Thyroid gland (tissue), 4 donors: ENCODE measurements at places on chromosomes 1 and 21. TPM values are rescaled to one million over a fixed set of nuclear protein-coding genes. Genes with fewer than 3 reads are reported as not detected.

- no peaks in the 10 kb centered on the region for H3K27me3 ChIP-seq
- H3K36me3 ChIP-seq = no peaks in the 10 kb centered on the region
- no peaks in the 10 kb centered on the region for H3K4me1 ChIP-seq
- H3K27ac ChIP-seq = no peak overlapping the region
- DNase-seq = no peak
These were observed 325.9 kb downstream of the RPS6KC1 start for GRCh38 chr1:213376862-213377372.

DNA sequence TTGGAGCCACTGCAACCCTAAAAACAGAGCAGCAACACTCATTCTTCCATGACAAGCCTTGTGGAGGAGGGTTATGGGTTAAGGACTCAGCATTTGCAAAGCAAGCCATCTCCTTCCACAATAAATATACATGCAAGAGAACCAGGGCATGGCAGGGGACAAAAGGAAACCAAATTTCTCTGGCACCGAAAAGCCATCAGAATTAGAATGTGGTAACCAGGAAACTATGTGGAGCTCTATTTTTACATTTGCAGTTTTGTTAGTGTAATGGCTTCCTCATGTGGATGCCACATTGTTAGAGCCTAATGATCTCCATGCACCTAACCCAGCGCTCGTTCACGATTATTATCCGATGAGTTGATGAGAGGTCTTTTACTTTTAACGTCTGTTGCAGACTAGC lies 91.7 kb downstream of the NAV1 start:
- no peak overlapping the region for H3K27ac ChIP-seq
- H3K4me3 ChIP-seq = no peak overlapping the region
- H3K27me3 ChIP-seq = no peaks in the 10 kb centered on the region
- DNase-seq = no peak
- H3K36me3 ChIP-seq = no peaks in the 10 kb centered on the region

PTPN22 gene
- 0.89 TPM for total RNA-seq

DNA sequence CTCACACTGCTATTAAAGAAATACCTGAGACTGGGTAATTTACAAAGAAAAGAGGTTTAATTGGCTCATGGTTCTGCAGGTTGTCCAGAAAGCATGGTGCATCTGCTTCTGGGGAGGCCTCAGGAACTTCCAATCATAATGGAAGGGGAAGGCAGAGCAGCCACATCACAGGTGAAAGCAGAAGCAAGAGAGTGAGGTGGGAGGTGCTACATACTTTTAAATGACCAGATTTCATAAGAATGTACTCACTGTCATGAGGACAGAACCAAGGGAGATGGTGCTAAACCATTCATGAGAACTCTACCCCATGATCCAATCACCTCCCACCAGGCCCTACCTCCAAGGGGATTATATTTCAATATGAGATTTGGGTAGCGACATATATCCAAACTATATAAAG lies 55.7 kb downstream of the MRPL39 start:
- DNase-seq = no peak
- no peaks in the 10 kb centered on the region for H3K4me1 ChIP-seq
- H3K36me3 ChIP-seq = no peaks in the 10 kb centered on the region

DNA sequence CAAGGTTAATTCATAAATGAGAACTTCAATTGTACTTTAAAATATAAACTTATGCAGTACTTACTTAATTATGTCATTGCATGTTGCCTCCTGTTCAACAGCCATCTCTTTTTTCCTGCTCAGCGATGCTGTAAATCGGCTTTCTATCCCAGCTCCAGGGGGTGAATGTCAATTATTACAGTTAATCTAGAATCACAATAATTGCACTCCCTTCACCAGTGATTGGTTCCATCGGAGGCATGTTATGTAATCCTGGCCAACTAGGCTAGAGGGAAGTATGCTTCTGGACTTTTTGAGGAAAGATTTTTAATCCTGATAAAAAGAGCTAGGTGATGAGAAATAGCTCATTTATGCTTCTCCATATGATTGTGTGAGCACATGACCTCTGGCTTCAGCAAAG lies 53.8 kb upstream of the SGIP1 start:
- H3K4me3 ChIP-seq = no peak overlapping the region
- H3K4me1 ChIP-seq = no peaks in the 10 kb centered on the region
- H3K27ac ChIP-seq = no peak overlapping the region
- DNase-seq = no peak
- no peaks in the 10 kb centered on the region for H3K36me3 ChIP-seq
- H3K27me3 ChIP-seq = no peaks in the 10 kb centered on the region

DNASE2B gene
- not detected for total RNA-seq

- H3K4me3 ChIP-seq = no peak overlapping the region
- H3K27me3 ChIP-seq = no peaks in the 10 kb centered on the region
- DNase-seq = no peak
- H3K36me3 ChIP-seq = no peaks in the 10 kb centered on the region
These were observed 10.0 kb upstream of the LEFTY2 start for GRCh38 chr1:225950905-225951497.

DNA sequence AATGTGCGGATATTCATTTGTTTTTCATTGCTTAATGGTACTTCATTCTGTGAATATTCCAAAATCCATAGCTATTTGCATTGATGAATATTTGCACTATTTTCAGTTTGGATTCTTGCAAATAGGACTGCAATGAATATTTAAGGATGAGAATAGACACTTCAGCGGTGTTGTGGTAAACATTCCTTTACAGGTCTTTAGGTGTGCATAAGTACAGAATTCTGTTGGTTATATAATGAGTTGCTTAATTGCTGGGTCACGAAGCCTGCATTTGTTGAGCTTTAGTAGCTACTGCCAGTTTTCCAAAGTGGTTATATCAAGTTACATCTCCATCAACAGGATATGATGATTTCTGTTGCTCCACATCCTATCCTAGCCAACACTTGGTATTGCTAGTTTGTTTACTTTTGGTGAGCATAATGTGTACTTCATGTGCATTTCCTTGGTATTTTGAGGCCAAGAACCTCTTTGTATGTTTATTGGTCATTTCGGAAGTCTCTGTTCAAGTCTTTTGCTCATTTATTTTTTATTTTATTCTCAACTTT lies 64.2 kb upstream of the CYYR1 start:
- H3K36me3 ChIP-seq = no peaks in the 10 kb centered on the region
- no peak overlapping the region for H3K27ac ChIP-seq
- H3K4me1 ChIP-seq = no peaks in the 10 kb centered on the region
- DNase-seq = no peak

DNA sequence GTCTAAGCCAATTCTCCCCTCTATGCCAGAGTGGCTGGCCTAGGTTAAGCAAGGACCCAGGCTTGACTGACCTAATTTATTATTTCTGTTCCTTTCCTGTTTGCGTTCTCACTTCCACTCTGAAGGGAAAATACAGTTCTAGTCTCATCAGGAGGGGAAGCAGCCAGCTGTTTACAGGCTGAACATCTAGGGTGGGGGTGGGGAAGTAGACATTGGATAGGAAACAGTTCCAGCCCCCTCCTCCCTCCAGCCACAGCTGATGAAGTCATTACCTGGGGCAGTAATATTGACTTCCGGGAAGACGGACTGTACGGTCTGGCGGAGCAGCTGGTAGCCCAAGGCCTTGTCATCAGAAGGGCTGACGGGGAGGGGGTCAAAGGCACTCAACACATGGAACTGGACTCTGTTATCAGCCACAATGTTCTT lies 17.6 kb downstream of the PM20D1 start:
- H3K36me3 ChIP-seq = no peaks in the 10 kb centered on the region
- no peak overlapping the region for H3K4me3 ChIP-seq
- DNase-seq = no peak
- H3K27ac ChIP-seq = no peak overlapping the region
- H3K4me1 ChIP-seq = no peaks in the 10 kb centered on the region

ENTREP3 gene
- 8.3 TPM for total RNA-seq

GRCh38 chr1:208187499-208188041 lies 56.6 kb downstream of the PLXNA2 start:
- H3K27ac ChIP-seq = no peak overlapping the region
- H3K4me3 ChIP-seq = no peak overlapping the region
- H3K36me3 ChIP-seq = no peaks in the 10 kb centered on the region
- H3K4me1 ChIP-seq = peaks cover 22% of the 10 kb centered on the region
- no peak for DNase-seq

DNA sequence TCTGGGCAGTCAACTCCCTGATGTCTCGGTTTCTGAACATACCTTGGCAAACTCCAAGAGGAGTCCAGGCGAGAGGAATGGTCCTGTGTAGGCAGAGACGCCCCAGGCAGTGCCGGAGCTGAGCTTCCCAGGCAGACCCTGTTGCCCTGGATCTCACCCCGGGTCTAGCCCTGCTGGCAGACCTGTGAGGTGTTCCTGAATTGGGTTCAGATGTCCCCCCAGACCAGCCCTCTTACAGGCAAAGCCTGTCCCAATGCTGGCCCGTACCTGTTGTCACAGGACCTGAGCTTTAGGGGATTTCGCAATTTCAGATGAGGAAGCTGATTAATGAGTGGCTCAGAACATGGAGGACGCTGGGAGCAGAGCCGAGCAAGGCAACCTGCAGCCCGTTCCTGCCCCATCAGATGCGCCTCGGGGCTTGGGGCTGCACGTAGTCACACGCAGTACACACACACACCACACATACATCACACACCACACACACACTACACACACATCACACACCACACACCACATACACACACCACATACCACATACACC lies 38.5 kb upstream of the PDE9A start:
- no peaks in the 10 kb centered on the region for H3K4me1 ChIP-seq
- DNase-seq = peak; percentile 18
- H3K27ac ChIP-seq = no peak overlapping the region
- no peaks in the 10 kb centered on the region for H3K27me3 ChIP-seq
- H3K36me3 ChIP-seq = no peaks in the 10 kb centered on the region

DNA sequence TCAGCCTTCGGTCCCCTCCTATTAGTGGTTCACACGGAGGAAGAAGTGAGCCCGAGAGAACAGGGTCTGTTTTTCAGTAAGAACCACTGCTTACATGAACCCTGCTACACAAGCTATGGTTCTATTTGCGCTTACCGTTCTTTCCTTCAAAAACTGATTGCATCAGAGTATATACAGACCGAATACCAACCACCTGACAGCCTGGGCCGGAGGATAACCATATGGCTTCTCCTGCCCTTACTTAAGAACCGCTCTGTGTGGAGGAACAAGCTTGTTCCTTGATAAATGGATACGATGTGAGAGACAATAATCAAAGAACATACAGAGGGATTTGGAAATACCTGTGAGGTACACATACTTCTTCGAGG lies 1.1 kb upstream of the KCNT2 start:
- no peak for DNase-seq
- H3K27ac ChIP-seq = no peak overlapping the region
- no peaks in the 10 kb centered on the region for H3K27me3 ChIP-seq
- H3K36me3 ChIP-seq = no peaks in the 10 kb centered on the region

GRCh38 chr1:97489834-97490233 lies 431.0 kb downstream of the DPYD start:
- DNase-seq = no peak
- no peaks in the 10 kb centered on the region for H3K4me1 ChIP-seq
- H3K27me3 ChIP-seq = no peaks in the 10 kb centered on the region
- no peaks in the 10 kb centered on the region for H3K36me3 ChIP-seq
- H3K4me3 ChIP-seq = no peak overlapping the region

DNA sequence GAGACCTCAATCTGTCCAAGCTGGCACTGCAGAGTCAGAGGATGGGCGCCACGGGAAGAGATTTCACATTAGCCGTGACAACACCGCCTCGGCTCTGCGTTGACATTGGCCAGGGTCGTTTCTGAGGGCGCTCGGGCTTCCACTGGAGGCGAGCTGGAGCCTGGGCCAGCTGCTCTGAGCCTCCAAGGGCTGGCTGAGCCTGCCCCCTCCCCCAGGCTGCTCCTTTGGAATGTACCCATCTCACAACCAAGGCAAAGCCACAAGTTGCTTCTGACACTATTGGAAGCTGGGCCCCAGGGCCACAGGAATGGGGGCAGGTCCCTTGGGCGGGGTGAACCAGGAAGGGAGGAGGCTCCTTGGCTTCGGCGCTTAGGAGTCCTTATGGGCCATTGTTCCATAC lies 12.7 kb downstream of the GPR3 start:
- H3K36me3 ChIP-seq = peaks cover 16% of the 10 kb centered on the region
- no peaks in the 10 kb centered on the region for H3K27me3 ChIP-seq
- peak overlapping the region; percentile 69 for H3K27ac ChIP-seq
- no peak overlapping the region for H3K4me3 ChIP-seq
- no peak for DNase-seq
- peaks cover 49% of the 10 kb centered on the region for H3K4me1 ChIP-seq

GRCh38 chr21:34553151-34553952 lies 41.3 kb upstream of the KCNE1 start:
- H3K4me1 ChIP-seq = peaks cover 4% of the 10 kb centered on the region
- H3K27ac ChIP-seq = no peak overlapping the region
- DNase-seq = no peak
- no peak overlapping the region for H3K4me3 ChIP-seq
- H3K36me3 ChIP-seq = no peaks in the 10 kb centered on the region
- H3K27me3 ChIP-seq = no peaks in the 10 kb centered on the region

GRCh38 chr1:108850929-108851328 lies 6.0 kb downstream of the AKNAD1 start:
- no peaks in the 10 kb centered on the region for H3K27me3 ChIP-seq
- H3K27ac ChIP-seq = no peak overlapping the region
- no peak for DNase-seq
- H3K36me3 ChIP-seq = no peaks in the 10 kb centered on the region
- H3K4me3 ChIP-seq = no peak overlapping the region

KRTAP7-1 gene
- not detected for total RNA-seq

DNA sequence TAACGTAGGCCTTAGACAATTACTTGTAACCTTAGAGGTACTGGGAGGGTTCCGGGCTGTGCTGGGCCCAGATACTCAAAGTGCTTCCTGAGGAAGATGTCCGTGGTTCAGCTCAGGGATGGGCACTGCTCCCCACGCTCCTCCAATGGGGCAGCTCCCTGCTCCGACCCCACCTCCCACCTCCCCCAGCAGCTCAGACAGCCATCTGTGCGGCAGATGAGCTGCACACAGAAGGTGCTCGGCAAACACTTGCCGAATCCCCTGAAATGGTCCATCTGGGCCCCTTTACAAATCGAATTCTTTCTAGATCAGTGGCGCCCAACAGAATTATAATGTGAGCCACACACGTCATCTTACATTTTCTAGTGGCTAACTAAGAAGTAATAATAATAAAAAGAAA lies 242.4 kb upstream of the RAB4A start:
- no peak overlapping the region for H3K4me3 ChIP-seq
- H3K27ac ChIP-seq = no peak overlapping the region
- no peaks in the 10 kb centered on the region for H3K27me3 ChIP-seq
- DNase-seq = no peak
- peaks cover 22% of the 10 kb centered on the region for H3K4me1 ChIP-seq

DNA sequence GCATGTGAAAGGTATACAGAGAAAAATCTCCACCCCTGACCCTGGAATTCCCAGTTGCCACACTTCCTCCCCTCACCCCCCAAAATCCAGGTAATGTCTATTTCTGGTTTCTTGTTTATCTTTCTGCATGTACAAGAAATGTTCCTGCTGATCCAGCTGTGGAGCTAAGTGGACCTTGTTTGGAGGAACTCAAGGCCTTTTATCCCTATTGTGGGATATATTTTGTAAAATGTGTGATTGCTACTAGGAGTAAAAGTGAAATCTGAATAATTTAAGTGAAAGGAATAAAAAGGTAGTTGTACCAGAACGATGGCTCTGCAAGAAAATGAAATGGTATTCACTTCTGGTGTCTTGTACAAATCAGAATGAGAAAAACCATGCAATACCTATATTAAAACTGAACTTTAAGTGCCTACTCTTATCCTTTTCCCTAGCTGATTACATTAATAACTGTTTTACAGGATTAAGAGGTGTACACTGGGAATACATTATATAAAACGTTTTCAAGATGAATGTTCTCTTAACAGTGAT lies 3.0 kb downstream of the SPEN start:
- no peaks in the 10 kb centered on the region for H3K36me3 ChIP-seq
- peaks cover 44% of the 10 kb centered on the region for H3K4me1 ChIP-seq
- H3K27me3 ChIP-seq = no peaks in the 10 kb centered on the region

- H3K27ac ChIP-seq = no peak overlapping the region
- H3K27me3 ChIP-seq = no peaks in the 10 kb centered on the region
- H3K4me1 ChIP-seq = no peaks in the 10 kb centered on the region
These were observed 25.3 kb downstream of the CACNA1E start for GRCh38 chr1:181508486-181509165.
